Activated T-cell treated with anti-CD3 and anti-CD28 coated beads for 1 hour (primary cell): ENCODE measurements at places on chromosomes 7 and 10.

GRCh38 chr10:119331061-119331460 lies 123.7 kb downstream of the GRK5 start:
- DNase-seq, result no peak

GRCh38 chr7:102849079-102849478 lies 63.7 kb upstream of the LRRC17 start:
- DNase-seq, result no peak

- no peak for DNase-seq
Observed at GRCh38 chr10:118771976-118772375, 17.2 kb upstream of the CACUL1 start.

DNA sequence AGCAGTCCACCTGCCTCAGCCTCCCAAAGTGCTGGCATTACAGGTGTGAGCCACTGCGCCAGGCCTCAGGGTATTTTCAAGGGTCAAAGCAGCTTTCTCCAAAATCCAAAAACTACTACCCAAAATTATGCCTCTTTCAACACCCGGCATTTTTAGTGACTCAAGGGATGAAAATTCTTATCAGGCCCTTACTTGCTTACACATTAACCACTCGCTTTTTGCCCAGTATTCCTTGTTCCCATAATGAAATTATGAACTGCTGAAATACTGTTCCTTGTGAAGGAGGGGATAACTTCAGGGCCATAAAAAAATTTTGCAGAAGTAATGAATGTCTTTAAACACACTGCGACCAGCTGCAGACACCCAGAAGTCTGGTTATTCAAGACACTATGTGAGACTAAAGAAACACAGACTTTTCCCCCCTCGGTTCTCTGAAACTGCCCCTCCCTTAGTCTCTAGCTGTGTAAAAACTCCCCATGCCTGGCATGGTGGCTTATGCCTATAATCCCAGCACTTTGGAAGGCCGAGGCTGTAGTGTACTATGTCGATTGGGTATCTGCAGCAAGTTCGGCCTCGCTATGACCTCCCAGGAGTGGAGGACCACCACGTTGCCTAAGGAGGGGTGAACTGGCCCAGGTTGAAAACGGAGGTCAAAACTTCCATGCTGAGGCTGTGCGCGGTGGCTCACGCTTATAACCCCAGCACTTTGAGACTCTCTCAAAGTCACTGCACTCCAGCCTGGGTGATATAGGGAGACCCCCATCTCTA lies 12.0 kb downstream of the FXYD4 start:
- no peak for DNase-seq

DNA sequence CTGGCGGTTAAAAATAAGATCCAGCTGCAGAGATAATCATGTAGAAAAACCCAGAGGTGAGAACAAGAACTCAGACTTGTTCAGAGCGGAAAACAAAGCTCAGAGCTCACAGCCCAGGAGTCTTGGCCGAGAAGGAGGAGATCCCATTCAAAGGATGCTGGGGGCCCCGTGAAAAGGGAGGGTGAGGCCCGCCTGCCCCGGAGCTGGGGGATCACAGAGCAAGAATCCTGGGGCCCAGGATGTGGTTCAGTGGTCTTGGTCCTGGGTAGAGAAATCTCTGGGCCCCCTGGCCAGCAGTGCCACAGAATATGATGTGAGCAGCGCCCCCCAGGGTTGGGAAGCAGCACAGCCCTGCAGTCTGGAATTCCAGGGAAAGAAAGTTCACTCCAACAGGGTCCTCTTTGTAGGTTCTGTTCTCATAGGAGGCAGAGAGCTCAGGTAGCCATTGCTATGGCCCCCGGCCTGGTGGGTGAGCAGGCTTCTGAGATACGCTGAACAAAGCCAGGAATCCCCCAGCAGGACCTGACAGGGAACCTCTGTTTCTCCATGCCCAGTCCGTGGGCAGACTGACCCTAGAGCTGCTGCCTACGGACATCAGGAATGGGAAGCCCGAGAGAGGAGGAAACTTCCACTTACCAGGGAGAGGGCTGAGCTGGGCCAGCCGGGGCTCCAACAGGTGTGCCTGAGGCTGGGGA lies 77.7 kb upstream of the GNA12 start:
- DNase-seq, result no peak

DNA sequence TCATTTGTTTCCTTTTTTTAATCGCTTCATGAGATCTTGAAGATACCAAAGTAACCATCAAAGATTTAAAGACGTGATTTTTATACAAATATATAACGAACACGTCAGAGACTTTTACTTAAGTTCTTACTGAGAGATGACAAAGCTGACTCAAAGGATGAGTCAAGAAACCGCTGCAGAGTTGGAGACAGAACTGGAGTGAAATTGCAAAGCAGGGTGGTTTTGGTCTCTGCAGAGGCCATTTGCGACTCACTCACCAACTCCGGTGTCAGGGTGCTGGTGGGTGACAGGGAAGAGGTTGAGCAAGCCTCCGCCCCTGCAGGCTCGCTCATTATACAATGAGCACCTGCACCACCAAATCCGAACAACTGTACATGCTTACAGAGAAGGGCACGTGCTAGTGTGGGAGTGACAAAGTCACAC lies 75.2 kb downstream of the DNAJB6 start:
- DNase-seq, result no peak
